ENCODE measurements at places on chromosomes 5 and 9.

DNA sequence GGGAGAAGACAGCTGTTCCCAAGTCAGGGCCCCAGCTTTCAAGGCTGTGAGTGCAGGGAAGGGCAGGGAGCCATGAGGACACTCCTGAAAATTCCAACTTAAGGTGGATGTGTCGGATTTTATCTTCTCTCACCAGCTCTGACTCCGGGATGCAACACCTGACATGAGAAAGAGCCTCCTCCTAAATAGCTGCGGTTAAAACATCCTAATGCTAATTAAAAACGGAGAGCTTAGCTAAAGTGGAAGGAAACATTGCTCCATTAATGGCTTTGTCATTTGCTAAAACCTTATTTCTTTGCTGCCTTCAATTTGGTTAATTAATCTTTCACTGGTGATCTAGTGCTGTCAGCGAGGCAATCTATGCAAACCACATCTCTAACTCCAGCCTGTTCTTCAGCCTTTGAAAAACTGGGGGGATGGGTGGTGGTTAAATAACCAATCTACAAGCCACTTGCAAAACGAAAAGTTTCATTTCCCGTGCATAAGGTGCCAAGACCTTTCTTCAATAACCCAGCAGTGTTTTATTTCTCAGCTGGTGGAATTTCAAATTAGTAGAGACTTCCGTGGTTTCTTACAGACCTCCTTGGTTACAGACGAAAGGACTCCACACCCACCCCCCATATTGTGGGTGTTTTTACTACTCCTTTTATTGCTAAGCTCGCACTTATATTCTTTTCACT lies 379.6 kb downstream of the MLLT3 start:
- no peak for DNase-seq

GRCh38 chr5:594226-594860 lies 17.8 kb upstream of the CEP72 start:
- DNase-seq, result no peak

GRCh38 chr5:93676704-93677103 lies 64.7 kb downstream of the POU5F2 start:
- no peak for DNase-seq

DNA sequence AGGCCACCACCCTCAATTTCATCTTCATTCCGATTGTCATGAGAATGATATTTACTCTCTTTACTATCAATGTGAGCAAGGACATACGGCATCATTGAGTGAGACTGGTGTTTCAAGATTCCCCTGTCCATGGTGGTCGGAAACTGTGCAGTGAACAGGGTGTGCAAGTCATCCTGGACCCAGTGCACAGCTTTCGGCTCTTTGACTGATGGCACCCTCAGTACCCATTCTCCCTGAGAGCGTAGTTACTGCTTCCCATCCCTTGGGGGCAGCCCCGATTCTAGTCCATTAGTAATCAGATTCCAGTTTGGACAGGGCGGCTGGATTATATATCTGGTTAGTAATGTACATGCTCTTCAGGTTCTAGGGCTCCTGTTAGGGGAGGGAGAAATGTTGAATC lies 61.7 kb upstream of the SUB1 start:
- DNase-seq, result peak; percentile 15

- no peak for DNase-seq
Measured at GRCh38 chr9:121321016-121321503, 49.0 kb downstream of the STOM start.

DNA sequence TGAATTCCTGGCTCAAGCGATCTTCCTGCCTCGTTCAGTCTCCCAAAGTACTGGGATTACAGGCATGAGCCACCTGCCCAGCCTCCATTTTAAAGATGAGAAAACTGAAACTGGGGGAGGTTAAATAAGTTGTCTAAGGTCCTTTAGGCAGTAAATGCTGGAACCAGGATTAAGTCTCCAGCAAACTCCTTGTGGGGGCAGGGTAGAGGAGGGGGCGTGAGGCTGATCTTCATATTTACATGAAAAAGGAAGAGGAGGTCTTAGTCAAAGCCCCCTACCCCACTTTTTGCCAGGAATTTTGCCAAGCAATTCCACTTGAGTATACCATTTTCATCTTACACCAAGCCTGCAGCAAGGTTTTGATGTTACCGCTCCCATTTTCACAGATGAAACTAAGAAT lies 76.6 kb upstream of the NR4A3 start:
- no peak for DNase-seq

DNA sequence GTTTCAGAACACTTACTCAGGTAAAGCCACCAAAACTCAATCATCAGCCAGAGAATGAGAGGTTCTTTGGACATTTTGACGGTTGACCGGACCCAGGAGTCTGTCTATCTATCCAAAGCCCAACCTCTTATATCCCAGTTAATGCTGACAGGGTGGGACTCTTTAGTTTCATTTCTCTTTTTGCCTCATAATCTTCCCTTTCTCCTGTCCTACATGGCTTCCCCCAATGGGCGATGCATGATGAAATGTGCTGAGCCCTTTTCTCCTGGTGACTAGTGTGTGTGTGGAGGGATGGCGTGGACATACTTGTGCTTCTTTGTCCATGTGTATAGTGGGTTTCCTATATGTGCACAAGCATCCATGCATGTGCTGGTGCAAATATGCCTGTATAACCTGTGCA lies at the start of gene TIMD4:
TSS of gene TIMD4 (minus strand) at position 102 of the 400 bp plus-strand sequence. CDS start at position 74, 28 bp downstream.
- no peak for DNase-seq

DNA sequence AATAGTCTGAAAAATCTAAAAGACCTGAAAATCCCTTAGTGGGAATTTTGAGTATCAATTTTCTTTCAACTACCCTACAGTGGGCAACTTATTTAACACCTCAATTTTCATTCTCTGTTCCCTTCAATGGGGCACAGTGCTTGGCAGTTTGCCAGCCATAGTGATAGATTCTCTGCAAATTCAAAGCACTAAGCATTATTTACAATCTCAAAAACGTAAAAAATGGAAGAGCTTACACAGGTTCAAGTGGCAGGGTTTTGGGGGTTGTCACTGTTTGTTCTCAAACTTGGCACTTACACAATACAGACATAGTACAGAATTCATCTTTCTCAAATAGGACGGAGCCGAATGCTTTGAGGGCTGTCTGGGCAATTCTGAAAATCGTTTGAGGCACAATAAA lies 515.0 kb downstream of the EFNA5 start:
- DNase-seq, result no peak

DNA sequence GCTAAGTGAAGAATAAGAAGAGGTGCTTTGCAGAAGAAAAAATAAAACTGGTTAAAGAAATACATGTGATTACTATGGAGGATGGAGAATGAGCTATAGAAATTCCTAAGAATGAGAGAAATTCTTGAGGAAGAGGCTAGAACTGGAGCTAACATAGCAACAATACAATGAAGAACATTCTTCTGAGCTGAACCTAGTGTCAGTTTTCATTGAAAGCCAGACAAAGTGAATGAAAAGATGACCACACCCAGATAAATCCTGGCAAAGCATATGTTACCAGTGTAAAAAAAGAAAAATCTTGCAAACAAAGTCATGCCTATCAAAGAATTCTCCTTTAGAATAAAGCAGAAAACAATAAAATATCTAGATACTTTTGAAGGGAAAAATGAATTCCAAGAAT lies 39.6 kb downstream of the SGCD start:
- no peak for DNase-seq

DNA sequence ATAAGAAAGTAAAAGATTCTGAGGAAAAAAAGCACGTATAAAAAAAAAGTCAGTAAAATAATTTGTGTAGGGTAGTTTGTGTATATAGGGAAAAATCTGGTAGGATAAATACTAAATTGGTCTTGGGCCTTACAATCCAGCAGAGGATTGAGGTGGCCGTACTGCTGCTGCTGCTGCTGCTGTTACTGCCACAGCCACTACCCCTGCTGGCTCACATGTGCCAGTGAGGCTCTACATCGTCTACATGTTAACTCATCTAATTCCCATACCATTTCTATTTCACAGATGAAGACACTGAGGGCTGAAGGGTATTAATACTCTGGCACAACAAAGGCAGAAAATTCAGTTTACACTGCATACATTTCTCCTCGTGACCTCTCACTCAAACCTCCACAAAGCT lies 928.5 kb downstream of the TLE4 start:
- no peak for DNase-seq

- DNase-seq, result no peak
Measured at GRCh38 chr9:33787839-33788238, 7.5 kb upstream of the PRSS3 start.

DNA sequence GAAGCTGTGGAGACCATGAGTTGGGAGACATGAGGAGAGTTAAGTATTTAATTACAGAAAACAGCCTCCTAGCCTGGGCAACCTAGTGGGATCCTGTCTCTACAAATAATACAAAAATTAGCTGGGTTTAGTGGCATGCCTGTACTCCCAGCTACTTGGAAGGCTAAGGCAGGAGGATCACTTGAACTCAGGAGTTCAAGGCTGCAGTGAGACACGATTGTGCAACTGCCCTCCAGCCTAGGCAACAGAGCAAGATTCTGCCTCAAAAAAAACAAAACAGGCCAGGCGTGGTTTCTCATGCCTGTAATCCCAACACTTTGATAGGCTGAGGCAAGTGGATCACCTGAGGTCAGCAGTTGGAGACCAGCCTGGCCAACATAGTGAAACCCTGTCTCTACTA lies 52.6 kb downstream of the AQP7 start:
- DNase-seq, result no peak

DNA sequence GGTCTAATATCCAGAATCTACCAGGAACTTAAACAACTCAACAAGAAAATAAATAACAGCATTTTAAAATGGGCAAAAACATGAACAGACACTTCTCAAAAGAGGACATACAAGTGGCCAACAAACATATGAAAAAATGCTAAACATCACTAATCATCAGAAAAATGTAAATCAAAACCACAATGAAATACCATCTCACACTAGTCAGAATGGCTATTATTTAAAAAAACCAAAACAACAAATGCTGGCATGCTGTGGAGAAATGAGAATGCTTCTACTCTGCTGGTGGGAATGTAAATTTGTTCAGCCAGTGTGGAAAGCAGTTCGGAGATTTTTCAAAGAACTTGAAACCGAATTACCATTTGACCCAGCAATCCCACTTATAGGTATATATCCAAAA lies 63.1 kb downstream of the ADAMTS6 start:
- DNase-seq, result no peak

DNA sequence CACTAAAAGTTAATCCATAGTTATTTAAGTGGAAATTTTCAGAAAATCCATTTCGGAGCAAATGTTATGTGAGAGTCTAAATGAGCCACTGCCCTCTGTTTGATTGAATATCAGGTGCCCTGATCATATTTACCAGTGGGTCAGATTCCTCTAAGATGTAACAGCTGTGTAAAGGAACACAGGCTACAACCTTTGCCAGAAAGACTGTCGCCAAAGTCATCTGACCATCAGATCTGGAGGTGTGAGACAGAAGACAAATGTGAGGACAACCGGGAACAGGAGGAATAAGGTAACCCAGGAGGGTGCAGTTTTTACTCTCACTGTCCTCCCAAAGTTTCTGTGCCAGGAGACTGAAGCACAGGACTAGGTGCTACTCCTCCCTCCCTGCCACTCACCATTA lies 90.8 kb downstream of the CAAP1 start:
- no peak for DNase-seq

GRCh38 chr5:116788851-116789403 lies 214.3 kb upstream of the SEMA6A start:
- no peak for DNase-seq

DNA sequence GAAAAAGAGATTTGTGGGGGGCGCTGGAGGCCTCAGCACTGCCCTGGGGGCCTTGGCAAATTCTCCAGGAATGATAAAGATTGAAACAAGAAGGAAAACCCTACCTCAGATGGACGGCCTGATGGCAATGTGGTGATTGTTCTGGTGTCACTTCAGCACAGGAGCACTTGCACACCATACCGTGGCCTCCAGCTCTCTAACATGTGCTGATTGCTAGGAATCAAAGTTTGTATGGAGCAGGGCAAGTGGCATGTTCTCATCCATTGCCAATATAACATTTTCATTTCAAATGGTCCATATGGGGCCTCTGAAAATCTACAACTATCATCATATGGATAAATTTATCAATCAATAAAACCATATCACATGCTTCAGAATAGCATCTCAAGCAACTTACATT lies 253.0 kb downstream of the DEPDC1B start:
- DNase-seq, result no peak

- DNase-seq, result no peak
Measured at GRCh38 chr9:120741701-120742100, 27.4 kb upstream of the MEGF9 start.

GRCh38 chr5:64207978-64208377 lies 42.3 kb downstream of the RNF180 start:
- no peak for DNase-seq

DNA sequence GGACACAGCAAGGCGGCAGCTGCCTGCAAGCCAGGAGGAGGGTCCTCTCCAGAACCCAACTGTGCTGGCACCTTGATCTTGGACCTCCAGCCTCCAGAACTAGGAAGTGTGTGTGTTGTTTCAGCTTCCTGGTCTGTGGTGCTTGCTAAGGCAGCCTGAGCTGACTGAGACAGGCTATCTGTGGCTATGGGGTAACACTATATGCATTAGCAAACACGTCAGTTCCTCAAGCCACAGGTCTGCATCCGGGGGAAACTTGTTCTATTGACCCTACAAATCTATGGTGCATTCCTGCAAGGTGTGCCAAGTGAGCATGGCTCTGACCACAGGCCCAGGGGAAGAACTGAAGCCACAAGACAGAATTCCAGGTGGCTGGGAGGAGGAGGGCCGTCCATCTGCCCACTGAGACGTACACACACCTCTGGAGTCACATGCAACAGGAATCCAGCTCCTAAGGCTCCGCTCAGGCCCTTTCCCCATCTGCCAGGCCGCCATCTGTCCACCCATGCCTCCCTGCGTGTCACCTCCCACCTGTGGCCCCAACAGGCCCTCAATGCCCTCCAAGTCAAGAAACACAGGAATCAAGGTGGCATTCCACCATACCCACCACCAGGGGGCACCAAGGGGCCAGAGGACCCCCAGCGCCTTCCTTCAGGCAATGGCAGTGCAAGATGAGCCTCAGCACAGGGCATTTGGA lies 174.9 kb downstream of the ROR2 start:
- DNase-seq, result peak; percentile 84

- DNase-seq, result no peak
Measured at GRCh38 chr5:132561601-132562000, 4.8 kb downstream of the RAD50 start.

- no peak for DNase-seq
Measured at GRCh38 chr5:103849934-103850333, 287.3 kb upstream of the NUDT12 start.

DNA sequence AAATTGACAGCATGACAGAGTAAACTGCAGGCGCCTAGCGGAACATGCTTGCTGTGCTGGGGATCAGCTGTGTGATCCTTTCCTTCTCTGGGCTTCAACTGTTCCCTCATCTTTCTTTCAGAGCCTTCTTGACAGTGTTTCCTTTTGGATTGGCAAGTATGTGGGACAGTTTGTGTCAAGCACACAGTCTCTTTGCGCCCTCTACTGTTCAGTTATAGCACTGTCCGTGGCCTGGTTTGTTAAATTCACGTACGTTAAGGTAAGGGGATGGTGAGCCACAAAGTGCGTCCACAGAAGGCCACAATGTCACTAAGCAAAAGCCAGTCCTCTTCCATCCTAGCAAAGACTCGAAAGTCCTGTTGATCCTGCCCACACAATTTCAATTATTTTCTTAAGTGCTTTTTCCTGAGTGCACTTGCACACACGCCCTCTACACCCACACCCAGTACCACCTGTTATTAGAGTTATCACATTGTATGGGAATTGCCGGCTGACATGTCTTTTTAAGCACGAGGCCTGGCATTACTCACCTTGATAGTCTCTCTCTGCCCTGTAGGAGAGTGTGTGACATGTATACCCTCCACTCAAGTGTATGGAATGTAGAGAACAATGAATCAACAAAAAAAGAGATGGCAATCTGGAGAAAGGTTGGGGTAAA lies 22.5 kb upstream of the PTPN3 start:
- DNase-seq, result peak; percentile 77

- DNase-seq, result no peak
Measured at GRCh38 chr5:8689773-8690172, 820.8 kb downstream of the MTRR start.

- DNase-seq, result no peak
Measured at GRCh38 chr5:28707706-28708105, 1669.3 kb upstream of the CDH9 start.
